Stimulated activated CD8-positive, alpha-beta memory T cell treated with anti-CD3 and anti-CD28 coated beads, Interleukin-4, amount 100 ng/mL, for 1 hour (primary cell): ENCODE measurements at places on chromosomes 6 and 20.

- DNase-seq: no peak
Observed at GRCh38 chr6:70371454-70372105, 41.7 kb upstream of the FAM135A start.

- DNase-seq: no peak
Observed at GRCh38 chr6:9503111-9503761, 911.6 kb downstream of the TFAP2A start.

DNA sequence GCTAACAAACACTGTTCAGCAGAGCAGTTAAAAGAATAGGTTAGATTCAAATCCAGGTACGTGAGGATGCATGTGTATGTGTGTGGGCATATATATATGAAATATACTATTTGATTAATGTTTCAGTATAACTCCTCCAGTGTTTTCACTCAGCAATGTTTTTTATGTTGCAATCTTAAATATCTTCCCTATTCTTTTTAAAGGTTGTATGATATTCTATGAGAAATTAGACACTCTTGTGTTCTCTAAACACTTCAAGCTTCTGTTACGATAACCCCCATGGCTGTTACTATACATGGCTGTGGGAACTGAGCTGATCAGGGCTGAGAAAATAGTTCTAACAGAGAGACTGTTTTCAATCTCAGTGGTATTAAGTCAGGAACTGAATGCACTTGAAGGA, 421.0 kb downstream of the CBLN4 start:
- no peak for DNase-seq

DNA sequence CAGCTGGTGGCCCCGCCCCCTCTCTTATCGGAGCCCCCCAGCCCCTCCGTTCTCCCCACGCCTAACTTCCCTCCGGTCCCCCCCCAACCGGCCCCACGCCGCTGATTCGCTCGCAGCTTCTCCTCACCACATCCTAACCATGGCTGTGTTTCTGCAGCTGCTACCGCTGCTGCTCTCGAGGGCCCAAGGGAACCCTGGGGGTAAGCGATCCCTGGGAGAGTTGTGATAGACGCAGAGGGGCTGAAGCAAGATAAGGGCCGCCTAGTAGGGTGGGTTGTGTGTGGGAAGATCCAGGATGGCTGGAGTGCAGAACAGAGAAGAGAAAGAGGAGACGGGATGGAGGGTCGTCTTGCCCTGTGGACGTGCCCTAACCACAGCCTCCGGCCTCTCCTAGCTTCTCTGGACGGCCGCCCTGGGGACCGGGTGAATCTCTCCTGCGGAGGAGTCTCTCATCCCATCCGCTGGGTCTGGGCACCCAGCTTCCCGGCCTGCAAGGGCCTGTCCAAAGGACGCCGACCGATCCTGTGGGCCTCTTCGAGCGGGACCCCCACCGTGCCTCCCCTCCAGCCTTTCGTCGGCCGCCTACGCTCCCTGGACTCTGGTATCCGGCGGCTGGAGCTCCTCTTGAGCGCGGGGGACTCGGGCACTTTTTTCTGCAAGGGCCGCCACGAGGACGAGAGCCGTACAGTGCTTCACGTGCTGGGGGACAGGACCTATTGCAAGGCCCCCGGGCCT, at the start of gene MPIG6B:
Gene MPIG6B (plus strand): TSS at position 129 of the 735 bp plus-strand sequence. CDS start 11 bp downstream, at position 140.
- no peak for DNase-seq

DNA sequence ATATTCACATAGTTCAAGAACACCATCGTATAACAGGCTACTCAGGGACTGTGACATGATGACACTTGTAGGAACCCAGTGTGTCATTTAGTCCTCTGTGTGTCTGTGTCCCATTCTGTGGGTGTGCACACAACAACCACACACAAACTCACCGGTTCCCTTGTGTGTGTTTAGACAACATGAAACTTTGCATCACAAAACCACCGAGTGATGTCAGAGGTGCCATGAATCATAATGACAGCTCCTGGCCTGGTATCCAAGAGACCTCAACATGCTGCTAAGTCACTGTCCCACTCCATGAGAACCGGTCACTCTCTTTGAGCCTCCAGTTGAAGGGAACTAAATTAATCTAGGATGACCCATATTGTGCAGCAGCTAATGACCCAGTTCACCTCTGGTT, 421.3 kb downstream of the PREX1 start:
- no peak for DNase-seq

- no peak for DNase-seq
Observed at GRCh38 chr20:4089756-4090487, 74.6 kb upstream of the RNF24 start.

DNA sequence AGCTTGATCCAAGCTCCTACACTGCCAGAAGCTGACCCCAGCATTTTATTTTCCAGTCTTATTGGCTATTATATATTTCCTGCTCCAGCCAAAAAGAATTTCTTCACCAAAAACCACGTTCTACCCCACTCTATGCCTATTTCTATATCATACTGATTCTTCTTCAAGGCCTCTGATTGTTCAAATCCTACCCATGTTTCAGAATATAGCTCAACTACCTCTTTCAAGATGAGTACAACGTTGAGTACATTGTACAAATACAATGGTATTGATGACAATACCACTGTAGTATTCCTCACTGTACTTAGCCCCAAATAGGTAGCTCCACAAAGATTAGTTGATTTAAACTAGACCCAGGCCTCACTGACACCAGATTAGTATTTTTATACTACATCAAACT, 31.0 kb downstream of the ASCC3 start:
- no peak for DNase-seq

GRCh38 chr6:90053614-90054013, 159.3 kb downstream of the GJA10 start:
- DNase-seq: no peak

GRCh38 chr6:143656026-143656425, 21.7 kb upstream of the PHACTR2 start:
- no peak for DNase-seq

DNA sequence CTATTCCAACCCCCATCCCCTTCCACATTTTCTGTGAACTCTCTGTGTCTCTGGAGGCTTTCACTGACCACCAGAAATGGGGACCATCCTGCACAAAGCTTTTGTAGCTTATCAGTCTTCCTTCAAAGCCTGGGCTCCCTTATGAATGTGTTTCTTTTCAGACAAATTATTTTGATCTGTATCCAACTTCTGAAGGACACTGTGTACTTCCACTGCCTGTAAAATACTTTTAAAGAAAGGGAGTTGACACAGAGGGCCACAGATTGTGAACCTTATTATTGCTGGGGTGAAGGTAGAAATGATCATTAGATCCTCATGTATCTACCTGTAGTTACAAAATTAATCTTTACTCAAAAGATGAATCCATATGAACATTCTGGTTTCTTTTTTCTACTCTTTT, 135.6 kb downstream of the CARMIL1 start:
- no peak for DNase-seq

DNA sequence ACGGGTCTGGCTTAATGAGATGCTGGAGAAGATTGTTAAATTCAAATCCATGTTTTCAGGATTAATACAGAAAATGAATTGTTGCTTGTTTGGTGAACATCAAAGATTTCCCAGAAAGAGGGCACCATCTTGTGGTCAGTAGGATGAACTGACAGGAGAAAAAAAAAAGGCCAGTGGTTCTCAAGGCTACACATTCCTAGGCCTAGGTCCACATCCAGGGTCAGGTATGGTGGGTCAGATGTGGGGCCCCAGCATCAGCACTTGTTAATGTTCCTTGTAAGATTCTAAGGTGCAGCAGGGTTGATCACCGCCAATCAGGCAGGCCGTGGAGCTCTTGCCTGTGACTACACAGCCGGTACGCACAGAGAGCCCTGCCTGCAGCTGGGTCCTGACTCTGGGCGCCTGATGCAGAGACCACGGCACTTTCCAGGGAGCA, 34.0 kb upstream of the FOXO3 start:
- no peak for DNase-seq

DNA sequence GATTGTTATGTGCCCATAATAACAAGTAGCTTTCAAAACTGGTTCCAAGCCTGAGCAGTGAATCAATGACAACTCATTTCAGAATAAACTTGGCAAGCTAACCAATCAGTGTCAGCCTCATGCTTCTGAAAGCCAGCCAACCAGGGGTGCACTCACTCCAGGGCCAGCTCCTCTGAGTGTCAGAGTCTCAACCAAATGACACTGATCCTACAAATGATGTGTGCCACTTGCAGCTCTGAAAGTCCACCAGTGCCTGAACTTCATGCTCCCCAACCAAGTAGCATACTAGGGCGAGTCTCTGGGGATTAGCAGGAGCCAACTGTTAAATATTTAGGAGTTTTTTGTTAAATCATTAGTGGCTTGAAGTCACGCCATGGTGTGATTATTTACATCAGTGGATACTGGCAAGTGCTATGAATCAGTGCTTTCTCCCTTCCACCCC, 4.5 kb downstream of the IYD start:
- no peak for DNase-seq

- no peak for DNase-seq
Observed at GRCh38 chr6:170243386-170243785, 47.5 kb downstream of the DLL1 start.

GRCh38 chr20:35232575-35232974, 6.1 kb downstream of the MMP24 start:
- no peak for DNase-seq

DNA sequence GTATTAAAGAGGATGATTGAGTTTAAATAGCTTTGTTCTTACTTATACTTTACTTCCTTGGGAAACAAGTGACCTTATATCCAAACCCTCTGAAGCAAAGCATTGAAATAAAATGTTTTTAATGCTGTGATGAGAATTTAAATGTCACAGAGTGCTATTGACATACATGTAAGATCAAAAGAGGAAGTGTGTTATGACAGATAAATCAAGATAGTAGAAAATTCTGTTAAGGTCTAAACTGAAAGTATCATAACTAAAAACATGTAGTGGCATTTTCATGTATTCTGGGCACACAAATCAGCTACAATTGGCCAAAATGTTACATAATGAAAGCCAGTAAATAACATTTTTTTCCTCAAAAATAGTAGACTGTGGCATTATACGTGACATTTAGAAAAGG, 318.0 kb downstream of the GRIK2 start:
- no peak for DNase-seq

DNA sequence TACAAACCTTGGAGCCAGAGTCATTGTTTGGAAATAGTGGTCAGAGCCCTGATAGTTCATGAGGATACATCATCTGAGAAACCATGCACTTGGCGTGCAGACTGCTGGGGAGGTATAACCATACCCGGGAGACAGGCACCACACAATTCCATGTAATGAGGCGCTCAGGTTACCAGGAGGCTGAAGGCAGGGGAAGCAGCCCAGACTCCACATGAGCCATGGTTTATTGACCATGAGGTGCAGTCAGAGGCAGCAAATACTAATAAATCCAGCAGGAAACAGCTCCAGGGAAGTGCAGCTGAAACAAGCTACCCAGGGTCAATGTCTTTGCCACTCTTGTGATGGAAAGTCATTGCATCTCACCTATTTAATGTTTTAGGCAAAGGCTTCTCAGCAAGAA, 156.0 kb downstream of the TBC1D7 start:
- no peak for DNase-seq

DNA sequence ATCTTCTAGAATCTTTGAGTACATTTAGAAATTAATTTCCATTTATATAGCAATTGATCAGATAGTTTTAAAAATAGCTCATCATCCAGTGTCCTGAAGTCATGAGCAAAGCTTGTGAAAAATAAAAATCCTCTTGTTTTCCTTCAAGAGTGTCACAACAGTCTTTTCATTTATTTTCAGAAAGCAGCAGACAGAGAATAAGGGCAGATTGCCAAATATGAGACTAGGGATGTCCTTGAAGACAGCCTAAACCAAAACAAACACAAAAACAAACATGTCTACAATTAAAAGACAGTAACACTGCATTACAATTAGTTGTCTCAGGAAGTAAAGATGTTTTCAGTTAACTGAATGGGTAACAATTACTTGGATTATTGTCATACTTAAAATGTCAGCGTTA, 682.8 kb downstream of the TFAP2A start:
- DNase-seq: no peak

- no peak for DNase-seq
Observed at GRCh38 chr6:170018936-170019817, 267.8 kb downstream of the ERMARD start.

DNA sequence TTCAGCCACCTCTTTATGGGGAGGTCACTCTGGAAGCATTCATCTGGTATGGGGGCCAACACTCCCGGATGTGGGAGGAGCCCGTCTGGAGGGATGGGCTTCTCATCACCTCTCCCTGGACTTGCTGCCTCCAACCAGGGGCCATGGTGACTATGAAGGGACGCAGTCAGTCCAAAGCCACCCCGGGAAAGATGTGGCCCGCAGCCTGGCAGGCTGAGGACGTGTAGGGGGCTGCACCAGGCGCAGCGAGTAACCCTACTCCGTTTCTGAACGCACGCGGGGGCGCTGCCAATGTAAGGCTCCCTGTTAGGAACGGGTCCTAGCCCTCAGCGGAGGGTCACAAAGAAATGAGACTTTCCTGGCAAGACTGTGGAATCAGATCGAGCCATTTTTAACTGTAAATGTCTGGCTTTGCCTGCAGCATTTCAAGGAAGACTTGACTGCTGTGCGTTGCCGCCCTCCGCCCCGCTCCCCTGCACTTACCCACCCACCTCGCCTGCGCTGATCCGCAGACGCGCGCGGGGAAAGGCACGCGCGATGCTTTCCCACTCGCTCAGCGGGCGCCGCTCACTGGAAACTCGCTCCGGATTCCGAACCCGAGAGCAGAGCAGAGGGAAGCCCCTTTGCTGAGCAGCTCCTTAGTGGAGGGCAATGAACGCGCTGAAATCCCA, 55.1 kb downstream of the IL20RA start:
- DNase-seq: no peak
